ENCODE measurements at places on chromosomes 13 and 19. TPM values are rescaled to one million over a fixed set of nuclear protein-coding genes. Genes with fewer than 3 reads are reported as not detected.
A peak's percentile ranks its signal among the peaks of the same experiment; 100 is the strongest.

The FPR3 gene
- not detected for total RNA-seq

The SPACA4 gene
- total RNA-seq, result not detected

The HIPK4 gene
- total RNA-seq, result not detected

The TMEM150B gene
- not detected for total RNA-seq

The ZNF254 gene
- total RNA-seq, result 51.9 TPM

The STOML3 gene
- total RNA-seq, result 0.21 TPM

The RAB20 gene
- total RNA-seq, result 2.4 TPM

The IGFL3 gene
- not detected for total RNA-seq

The TNFRSF19 gene
- 21.4 TPM for total RNA-seq

The PSG3 gene
- total RNA-seq, result not detected

The ICAM1 gene
- 0.40 TPM for total RNA-seq

The FREM2 gene
- total RNA-seq, result 21.3 TPM

The ZNF132 gene
- 1.0 TPM for total RNA-seq

The GFY gene
- total RNA-seq, result 0.09 TPM

The ZNF66 gene
- 29.5 TPM for total RNA-seq

The MED26 gene
- total RNA-seq, result 7.4 TPM

- peaks cover 11% of the 10 kb centered on the region for H3K4me1 ChIP-seq
- H3K27ac ChIP-seq, result no peak overlapping the region
- no peaks in the 10 kb centered on the region for H3K36me3 ChIP-seq
- H3K27me3 ChIP-seq, result no peaks in the 10 kb centered on the region
These were observed 8.7 kb upstream of the NBEA start for GRCh38 chr13:34933349-34933748.

DNA sequence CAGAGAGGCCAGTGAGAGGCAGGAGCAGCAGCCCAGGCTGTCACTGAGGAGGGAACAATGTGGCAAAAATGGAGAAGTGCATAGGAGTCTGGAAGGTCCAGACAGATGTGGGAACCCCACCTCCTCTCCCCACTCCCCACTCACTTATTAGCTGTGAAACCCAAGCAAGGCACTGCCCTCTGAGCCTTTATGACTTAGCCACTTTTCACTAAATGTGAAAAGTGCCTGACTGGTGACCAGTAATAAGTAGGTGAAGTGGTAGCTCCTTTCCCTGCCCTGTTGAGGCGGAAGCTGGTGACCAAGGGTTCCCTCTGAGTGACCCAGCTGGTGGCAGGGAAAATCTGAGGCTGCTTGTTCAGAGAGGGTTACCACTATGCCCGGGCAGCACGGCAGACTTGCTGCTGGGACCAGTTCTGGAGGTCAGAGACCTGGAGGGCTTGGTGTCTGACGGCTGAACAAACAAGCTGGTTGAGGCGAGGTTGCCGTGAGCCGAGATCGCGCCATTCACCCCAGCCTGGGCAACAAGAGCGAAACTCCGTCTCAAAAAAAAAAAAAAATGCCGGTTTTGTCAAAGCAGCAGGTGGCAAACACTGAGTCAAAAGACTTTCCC, 80.0 kb downstream of the ZNF429 start:
- H3K36me3 ChIP-seq, result no peaks in the 10 kb centered on the region
- H3K4me1 ChIP-seq, result no peaks in the 10 kb centered on the region
- no peak overlapping the region for H3K4me3 ChIP-seq
- no peak for DNase-seq
- no peak overlapping the region for H3K27ac ChIP-seq

GRCh38 chr19:49564616-49565045, 15.7 kb downstream of the NOSIP start:
- H3K27ac ChIP-seq, result no peak overlapping the region
- no peaks in the 10 kb centered on the region for H3K36me3 ChIP-seq

DNA sequence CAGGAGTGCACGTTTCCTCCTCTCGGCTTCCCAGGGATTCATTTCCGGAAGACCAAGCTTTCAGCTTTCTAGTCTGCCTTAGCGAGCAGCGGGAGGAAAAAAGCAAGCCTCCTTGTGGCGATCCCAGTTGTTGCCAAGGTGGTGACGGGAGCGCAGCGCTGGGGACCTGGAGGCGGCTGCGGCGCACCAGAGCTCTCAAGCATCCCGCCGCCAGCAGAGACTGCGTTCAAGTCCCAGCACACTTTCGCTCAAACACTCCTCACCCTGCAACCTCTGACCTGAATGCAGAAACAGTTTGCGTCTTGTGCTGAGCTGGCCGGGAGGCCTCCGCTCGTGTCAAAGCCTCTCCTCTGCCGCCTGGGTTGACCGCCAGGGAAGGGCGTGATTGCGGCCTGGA, 4.9 kb downstream of the GSX1 start:
- no peaks in the 10 kb centered on the region for H3K36me3 ChIP-seq
- H3K4me3 ChIP-seq, result peak overlapping the region; percentile 37
- DNase-seq, result peak; percentile 90
- H3K4me1 ChIP-seq, result no peaks in the 10 kb centered on the region
- no peak overlapping the region for H3K27ac ChIP-seq
- H3K27me3 ChIP-seq, result peaks cover 100% of the 10 kb centered on the region

GRCh38 chr19:10461047-10461949, 41.0 kb downstream of the PDE4A start:
- H3K36me3 ChIP-seq, result no peaks in the 10 kb centered on the region
- no peak overlapping the region for H3K27ac ChIP-seq
- DNase-seq, result peak; percentile 96

GRCh38 chr13:76667551-76667950, 218.7 kb downstream of the KCTD12 start:
- no peak overlapping the region for H3K27ac ChIP-seq
- H3K4me1 ChIP-seq, result no peaks in the 10 kb centered on the region
- no peak overlapping the region for H3K4me3 ChIP-seq
- no peaks in the 10 kb centered on the region for H3K27me3 ChIP-seq

DNA sequence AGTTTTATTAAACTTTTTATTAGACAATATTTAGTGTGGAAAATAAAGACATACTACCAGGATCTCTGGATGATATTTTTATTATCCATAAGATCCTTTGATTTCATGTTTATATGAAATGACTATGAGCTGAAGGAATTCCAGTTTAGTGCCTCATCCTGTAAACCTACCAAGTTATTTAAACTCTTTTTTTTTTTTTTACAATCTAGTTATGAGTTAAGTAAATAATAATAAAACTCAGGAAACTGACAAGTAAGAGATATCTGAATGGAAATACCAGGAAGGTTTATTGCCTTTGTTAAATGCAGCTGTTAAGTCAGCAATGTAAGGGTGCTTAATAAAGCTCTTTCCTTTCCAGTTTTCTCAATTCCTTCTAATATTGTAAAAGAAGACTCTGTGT, 53.9 kb downstream of the RXFP2 start:
- H3K4me3 ChIP-seq, result no peak overlapping the region
- H3K27me3 ChIP-seq, result no peaks in the 10 kb centered on the region
- no peaks in the 10 kb centered on the region for H3K4me1 ChIP-seq

DNA sequence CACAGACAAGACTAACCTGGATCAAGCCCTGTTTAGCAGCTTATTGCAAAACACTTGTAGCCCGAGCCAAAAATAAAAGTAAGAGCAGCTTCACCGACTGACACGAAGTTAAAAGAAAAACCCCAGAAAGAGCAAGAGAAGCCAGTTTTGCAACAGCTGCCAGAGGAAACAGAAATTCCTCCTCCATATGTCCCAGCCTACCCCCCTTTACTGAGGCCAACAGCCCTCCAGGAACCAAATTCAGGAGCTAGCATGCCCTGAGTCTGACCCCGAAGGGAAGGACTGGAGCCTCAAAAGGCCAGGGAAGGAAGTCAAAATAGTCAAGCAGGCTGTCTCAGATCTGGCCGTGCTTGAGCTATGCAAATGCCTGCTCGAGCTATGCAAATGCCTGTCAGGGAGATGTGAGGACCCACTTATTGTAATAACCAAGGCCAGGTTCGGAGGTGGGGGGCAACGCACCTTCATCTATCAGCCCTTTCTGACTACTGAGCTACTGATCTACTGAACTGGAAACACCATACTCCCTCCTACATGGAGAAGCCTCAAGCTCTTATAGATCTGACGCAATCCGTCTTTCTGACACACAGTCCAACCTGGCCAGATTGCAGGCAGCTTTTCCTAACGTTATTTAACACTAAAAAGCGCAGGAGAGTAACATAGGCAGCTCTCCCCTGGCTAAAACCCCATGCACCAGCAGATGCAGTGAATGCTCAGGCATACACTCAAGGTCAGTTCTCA, 6.7 kb downstream of the SIGLEC11 start:
- no peak overlapping the region for H3K4me3 ChIP-seq
- no peak overlapping the region for H3K27ac ChIP-seq

DNA sequence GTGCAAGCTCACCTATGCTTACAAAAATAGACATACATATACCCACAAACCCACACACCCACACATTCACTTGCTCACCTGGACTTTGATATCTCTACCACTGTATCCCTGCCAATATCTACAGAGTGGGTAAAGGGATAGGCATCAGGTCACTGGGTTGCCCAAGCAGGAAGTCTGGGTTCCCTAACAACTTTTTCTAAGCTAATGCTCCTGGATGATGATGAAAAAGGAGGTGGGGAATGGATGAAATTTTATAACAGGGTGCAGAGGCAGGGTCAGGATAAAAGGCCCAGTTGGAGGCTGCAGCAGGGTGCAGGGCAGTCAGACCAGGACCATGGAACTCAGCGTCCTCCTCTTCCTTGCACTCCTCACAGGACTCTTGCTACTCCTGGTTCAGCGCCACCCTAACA, at the start of gene CYP2B6:
Gene CYP2B6 (plus strand): TSS at position 311 of the 410 bp plus-strand sequence. CDS start 24 bp downstream, at position 335.
- no peak for DNase-seq
- H3K27ac ChIP-seq, result no peak within 1 kb of the TSS
- no peaks in the 10 kb centered on the region for H3K27me3 ChIP-seq
- no peaks in the 10 kb centered on the region for H3K36me3 ChIP-seq
- no peak within 1 kb of the TSS for H3K4me3 ChIP-seq

- no peak for DNase-seq
- H3K27me3 ChIP-seq, result no peaks in the 10 kb centered on the region
- no peak overlapping the region for H3K4me3 ChIP-seq
These were observed 64.8 kb downstream of the ARHGAP35 start for GRCh38 chr19:46925548-46925950.

DNA sequence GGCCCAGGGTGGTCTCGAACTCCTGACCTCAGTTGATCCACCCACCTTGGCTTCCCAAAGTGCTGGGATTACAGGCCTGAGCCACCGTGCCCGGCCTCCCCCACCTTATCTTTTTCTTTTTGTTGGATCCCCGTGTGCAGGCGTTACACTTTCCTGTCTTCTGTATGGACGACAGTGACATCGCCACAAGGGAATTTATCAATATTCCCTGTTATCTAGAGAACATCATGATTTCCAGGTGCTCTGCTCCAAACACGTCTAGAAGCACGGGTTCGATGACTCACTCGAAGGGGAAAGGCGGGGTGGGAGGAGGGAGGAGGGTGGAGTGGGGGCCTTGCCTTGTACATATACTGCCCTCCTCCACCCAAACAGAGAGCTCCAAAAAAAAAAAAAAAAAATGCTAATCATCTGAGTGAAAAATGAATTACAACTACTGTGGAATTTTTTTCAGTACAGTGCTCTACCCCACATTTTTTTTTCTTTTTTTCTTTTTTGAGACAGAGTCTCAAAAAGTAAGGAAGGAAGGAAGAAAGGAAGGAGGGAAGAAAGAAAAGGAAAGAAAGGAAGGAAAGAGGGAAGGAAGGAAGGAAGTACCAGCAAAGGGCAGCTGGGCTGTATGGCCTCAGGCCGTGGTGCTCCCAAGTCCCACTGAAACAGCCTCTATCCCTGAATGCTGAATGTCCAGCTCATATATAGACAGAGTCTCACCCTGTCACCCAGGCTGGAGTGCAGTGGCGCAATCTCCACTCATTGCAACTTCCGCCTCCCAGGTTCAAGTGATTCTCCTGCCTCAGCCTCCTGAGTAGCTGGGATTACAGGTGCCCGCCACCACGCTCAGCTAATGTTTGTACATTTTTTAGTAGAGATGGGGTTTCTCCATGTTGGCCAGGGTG, 36.8 kb downstream of the INSR start:
- H3K36me3 ChIP-seq, result no peaks in the 10 kb centered on the region
- H3K4me1 ChIP-seq, result no peaks in the 10 kb centered on the region
- DNase-seq, result no peak

DNA sequence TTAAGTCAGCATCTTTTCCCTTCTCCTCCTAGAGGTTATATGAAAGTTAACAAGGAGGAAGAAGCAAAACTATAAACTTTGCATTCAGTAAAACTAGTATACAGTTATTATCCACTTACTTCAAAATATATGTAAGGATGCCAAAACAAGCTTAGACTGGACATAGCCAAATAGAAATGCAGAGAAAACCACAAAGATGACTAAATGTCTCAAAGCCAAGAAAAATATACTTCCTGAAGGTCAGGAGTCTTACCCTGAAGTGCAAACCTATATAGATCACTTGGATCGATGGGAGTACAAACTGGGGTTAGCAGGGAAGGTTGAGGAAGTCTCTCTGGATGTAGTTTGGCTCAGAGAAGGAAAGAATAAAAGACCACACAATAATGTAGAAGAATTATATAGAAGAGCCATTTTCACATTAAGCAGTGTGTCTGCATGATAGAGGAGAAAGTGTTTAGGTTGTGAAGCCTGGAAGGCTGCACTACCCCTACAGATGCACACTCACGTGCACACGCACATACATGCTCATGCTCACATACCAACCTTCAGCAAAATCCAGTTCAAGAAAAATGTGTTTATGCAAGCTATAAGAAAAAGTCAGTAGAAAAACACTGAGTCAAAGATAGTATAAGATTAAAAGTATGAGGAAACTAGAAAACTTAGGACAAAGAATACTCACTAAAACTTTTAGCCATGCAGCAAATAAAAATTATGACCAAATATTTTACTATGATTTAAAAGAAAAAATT, 112.1 kb upstream of the RXFP2 start:
- DNase-seq, result no peak
- no peak overlapping the region for H3K27ac ChIP-seq
- no peaks in the 10 kb centered on the region for H3K27me3 ChIP-seq
- H3K4me3 ChIP-seq, result no peak overlapping the region
- no peaks in the 10 kb centered on the region for H3K36me3 ChIP-seq
- no peaks in the 10 kb centered on the region for H3K4me1 ChIP-seq

DNA sequence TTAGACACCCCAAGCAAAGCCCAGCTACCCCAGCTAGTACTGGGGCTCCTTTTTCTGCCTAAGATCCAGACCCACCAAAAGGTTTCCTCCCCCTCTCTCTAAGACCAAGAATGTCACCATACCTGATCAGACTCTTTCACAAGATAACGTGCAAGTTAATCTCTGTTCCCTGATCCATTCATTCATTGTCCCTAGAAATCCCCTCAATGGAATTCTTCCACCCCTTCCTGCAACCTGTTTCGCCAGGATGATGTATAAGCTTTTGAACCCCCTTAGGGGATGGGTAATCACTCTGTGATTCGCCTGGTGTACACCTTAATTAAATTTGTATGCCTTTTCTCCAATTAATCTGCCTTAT, 17.3 kb upstream of the CLN5 start:
- no peak overlapping the region for H3K27ac ChIP-seq
- H3K4me3 ChIP-seq, result no peak overlapping the region
- no peak for DNase-seq
- H3K4me1 ChIP-seq, result no peaks in the 10 kb centered on the region
- no peaks in the 10 kb centered on the region for H3K36me3 ChIP-seq

- H3K27ac ChIP-seq, result no peak overlapping the region
- peaks cover 27% of the 10 kb centered on the region for H3K4me1 ChIP-seq
- no peak overlapping the region for H3K4me3 ChIP-seq
- no peaks in the 10 kb centered on the region for H3K27me3 ChIP-seq
These were observed 70.0 kb downstream of the ATP11A start for GRCh38 chr13:112759827-112760226.
